HT1080 (cell line): ENCODE measurements at places on chromosomes 5 and 9.

DNA sequence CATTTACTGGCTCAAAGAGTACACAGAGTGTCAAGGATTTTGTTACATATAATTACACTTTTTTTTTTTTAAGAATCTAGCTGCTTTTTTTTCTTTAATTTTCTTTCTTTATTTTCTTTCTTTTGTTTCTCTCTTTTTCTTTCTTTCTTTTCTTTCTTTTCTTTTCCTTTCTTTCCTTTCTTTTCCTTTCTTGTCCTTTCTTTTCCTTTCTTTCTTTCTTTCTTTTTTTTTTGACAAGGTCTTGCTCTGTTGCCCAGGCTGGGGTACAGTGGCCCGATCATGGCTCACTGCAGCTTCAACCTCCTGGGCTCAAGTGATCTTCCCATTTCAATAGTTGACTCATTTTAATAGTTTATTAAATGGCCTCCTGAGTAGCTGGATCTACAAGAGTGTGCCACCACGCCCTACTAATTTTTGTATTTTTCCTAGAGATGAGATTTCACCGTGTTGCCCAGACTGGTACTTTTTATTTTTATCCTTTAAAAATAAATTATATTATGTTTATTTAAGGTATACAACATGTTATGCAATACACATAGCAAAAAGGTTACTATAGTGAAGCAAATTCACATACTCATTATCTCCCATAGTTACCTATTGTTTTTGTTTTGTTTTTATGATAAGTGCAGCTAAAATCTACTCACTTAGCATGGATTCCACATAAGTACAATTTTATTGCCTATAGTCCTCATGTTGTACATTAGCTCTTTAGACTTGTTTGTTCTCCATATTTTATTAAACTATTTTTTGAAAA lies 381.5 kb upstream of the KLF4 start:
- DNase-seq = no peak

DNA sequence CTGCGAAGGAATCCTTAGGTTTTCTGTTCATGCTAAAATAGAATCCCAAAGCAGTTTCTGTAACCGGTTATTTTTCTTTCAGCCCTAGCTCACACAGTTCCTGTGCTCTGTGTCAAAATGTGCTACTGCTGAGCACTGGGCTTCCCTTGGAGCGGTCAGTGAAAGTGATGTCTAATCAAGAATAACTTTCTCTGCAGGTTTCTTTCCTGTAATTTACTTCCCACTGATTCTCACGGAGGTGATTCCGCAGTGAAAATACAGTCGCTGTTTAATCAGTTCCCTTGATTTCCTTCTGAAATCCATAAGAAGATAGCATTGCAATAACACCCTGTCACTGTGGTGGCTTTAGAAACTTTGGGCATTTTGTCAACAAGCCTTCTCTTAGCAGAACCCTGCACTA lies 112.0 kb upstream of the ISL1 start:
- DNase-seq = no peak

DNA sequence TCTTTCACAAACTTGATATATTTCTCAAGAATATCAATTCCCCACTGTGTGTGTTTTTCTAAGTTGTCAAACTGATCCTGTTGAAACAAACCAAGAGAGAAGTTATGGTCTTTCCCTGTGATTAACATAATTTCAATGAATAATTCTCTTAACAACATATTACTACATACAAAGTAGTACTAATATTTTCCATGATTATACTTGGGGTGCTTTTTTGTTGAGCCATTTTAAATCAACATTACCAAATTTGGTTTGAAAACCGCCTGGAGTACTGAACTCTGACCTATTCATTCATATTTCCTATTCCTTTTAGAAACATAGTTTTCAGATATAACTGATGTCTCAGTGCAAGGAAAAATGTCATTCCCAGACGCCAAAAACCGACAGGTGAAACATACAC lies 48.1 kb downstream of the FNBP1 start:
- no peak for DNase-seq

DNA sequence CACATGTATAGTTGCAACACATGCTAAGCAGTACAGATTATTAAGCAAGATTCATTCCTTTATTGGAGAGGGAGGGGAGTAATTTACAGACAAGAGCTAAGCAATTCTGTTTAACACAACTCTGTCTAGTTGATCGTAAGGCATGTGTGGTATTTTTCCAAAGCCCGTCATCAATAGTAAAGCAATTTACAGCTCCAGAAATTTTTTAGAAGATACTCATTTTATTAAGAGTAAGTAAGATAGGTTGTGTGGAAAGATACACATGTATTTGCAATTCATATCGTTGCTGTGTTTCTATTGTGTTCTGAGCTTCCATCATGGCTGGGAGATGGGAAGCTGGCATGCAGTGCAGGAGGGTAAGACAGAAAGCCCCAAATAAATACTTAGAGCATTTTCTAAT lies 289.2 kb upstream of the TMEM161B start:
- no peak for DNase-seq

DNA sequence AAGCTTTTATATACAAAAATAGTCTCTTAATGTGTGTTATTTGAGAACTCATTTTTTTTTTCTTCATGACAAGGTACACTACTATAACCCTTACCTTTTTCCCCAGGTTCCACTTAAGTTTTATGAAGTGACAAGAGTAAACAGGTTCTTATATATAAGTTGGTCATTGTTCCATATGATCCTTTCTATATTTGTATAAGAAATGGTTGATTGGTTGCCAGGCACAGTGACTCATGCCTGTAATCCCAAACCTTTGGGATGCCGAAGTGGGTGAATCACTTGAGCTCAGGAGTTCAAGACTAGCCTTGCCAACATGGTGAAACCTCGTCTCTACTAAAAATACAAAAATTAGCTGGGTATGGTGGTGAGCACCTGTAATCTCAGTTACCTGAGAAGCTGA lies 108.3 kb downstream of the PCSK1 start:
- peak; percentile 93 for DNase-seq

GRCh38 chr9:70924895-70925547 lies 196.4 kb downstream of the TRPM3 start:
- peak; percentile 69 for DNase-seq

DNA sequence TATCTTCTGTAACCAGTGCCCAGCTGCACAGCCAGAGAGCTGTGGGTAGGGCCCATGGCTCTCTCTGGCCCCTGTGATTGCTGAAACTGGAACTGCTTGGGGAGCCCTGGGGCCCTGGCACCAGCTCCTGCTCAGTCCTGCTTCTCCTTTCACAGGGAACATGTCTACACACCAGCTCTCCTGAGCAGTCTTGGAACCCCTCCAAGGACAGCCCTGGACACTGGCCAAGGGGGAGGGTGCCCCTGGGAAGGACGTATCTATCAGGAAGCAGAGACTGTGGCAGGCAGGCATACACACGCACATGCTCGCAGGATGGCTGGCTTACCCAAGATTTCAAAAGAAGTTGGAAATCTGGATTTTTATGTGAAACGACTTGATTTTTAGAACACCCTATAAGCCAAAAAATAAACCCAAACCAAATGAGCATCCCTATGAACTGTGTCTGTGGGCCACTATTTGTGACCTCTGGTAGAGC lies 8.8 kb upstream of the TRAF1 start:
- DNase-seq = peak; percentile 97

GRCh38 chr5:125316391-125316790 lies 570.0 kb upstream of the ZNF608 start:
- DNase-seq = no peak
